ENCODE measurements at places on chromosomes 11 and 22.

DNA sequence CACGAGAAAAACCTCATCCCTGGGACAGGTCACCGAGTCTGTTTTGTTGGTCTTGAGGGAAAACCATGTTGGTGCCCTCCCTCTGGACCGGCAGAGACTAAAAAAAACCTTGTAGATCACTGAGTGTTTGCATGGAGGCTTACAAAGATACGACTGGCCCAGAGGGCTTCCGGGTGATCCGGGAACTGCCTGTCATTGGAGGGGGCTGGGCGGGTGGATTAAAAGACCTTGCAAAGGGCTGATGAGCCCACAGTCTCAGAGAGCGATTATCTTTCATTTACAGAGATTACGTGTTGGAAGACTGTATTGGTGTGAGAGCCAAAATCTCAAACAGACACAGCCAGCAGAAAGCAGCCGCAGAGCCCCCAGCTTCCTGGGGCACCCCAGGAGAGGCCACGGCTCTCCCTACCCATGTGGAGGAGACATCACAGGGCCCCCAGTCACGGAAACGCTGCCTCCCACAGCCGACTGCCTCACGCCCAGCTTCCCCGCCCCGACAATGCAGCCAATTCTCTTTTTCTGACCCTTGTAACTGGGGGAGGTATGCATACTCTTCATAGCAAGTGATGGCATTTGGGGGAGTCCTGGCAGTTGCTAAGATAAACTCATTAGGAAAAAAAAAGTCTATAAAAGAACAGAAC lies 426.4 kb downstream of the CTTN start:
- DNase-seq: no peak

GRCh38 chr11:93100211-93100610 lies 97.6 kb downstream of the SLC36A4 start:
- no peak for DNase-seq

DNA sequence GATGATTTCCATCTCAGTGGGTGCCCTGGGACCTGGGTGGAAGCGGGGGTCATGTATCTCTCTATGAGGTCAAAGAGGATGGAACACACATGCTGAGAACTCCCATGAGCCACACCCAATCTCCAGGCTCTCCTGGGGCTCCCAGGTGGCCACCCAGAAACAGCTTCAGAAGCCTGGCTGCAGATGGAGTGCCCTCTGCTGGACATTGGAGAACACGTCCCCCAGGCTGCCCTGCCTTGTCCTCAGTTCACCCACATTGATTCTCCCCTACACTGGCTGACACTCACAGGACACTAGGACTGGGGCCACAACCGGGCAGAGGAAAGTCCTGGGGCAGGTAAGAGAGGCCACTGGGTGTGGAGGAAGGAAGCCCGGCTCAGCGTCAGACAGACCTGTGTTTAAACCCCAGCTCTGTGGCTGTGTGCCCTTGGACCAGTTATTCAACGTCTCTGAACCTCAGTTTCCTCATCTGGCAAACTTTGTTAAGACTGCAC lies 4.5 kb upstream of the NOL12 start:
- DNase-seq: peak; percentile 59

- DNase-seq: no peak
These were observed 118.1 kb downstream of the BBOX1 start for GRCh38 chr11:27158456-27159334.

GRCh38 chr11:19727246-19727645 lies 14.6 kb downstream of the NAV2 start:
- no peak for DNase-seq
